Vagina (tissue), 2 donors: ENCODE measurements at places on chromosomes 5 and 9.

DNA sequence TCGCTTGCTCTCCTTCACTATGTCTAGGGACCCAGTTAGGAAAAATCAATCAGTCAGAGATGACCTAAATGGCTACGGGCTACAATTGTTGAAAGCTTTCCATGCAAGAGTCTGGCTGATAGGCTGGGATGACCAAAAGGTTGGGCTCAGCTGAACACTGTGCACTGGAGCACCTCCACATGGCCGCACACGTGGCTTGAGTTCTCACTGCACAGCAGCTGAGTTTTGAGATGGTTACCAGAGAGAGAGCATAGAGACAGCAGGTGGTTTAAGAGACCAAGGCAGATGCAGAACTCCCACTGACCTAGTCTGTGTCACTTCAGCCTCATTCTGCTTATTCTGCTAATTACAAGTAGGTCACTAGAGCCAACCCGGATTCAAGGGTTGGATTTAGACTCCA lies 2354.8 kb upstream of the C9orf72 start:
- H3K4me1 ChIP-seq: no peaks in the 10 kb centered on the region
- H3K27me3 ChIP-seq: no peaks in the 10 kb centered on the region
- DNase-seq: no peak
- no peak overlapping the region for H3K27ac ChIP-seq
- H3K36me3 ChIP-seq: no peaks in the 10 kb centered on the region

GRCh38 chr9:3708751-3709150 lies 182.9 kb upstream of the RFX3 start:
- no peak for DNase-seq
- H3K27me3 ChIP-seq: no peaks in the 10 kb centered on the region

DNA sequence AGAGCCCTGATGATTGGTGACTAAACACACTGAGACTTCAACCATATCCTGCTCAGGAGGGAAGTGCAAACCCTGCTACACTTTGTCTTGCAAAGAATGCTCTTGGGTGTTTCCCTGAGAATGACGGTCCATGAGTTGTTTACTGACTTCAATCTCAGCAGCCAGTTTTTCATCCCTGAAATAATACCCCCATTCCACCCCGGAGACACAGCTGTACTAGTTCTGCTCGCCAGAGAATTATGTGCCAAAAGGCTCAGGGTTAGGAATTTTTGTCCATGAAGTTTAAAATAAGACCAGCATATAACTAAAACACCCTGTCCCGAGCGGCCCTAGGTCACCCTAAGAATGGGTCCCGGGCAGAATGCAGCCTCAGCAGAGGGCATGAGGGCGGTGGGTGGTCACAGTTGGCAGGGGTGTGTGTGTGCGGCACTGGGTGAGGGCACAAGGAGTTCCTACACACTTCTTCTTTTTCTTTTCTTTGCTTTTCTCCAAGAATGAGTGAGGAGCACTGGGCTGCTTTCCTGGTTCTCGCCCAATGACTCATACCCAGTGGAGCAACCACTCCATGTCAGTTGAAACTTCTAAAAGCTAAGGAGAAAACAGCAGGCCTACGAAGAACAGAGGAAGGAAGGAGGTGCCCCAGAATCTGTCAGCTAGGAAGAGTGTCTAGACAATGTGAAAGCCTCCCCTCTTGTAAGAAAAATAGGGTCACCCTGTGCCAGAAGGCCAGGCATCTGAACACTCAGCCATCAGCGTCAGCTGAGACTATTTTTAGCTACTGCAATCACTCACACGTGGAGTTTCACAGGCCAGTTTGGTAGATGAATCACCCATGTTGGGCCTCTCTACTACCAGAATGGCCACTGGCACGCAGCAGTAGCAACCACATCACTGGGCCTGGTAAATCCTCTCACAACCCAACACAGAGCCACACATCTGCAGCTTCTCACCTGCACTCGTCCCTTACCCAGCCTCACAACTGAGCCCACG lies 105.9 kb downstream of the DPYSL3 start:
- DNase-seq: peak; percentile 96
- peaks cover 26% of the 10 kb centered on the region for H3K36me3 ChIP-seq
- H3K27me3 ChIP-seq: no peaks in the 10 kb centered on the region
- H3K4me1 ChIP-seq: peaks cover 25% of the 10 kb centered on the region
- no peak overlapping the region for H3K4me3 ChIP-seq

DNA sequence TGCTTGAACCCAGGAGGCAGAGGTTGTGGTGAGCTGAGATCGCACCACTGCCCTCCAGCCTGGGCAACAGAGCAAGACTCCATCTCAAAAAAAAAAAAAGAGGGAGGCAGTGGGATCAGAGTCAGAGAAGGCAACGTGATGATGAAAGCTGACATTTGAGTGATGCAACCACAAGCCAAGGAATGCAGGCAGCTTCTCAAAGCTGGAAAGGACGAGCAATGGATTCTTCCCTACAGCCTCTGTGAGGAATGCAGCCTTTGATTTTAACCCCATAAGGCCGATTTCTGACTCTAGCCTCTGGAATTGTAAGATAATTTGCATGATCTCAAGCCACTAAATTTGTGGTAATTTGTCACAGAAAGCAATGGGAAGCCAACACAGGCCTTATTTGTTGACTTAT lies 9.8 kb downstream of the TGFBI start:
- DNase-seq: no peak
- H3K27ac ChIP-seq: no peak overlapping the region
- no peak overlapping the region for H3K4me3 ChIP-seq
- no peaks in the 10 kb centered on the region for H3K27me3 ChIP-seq
- no peaks in the 10 kb centered on the region for H3K36me3 ChIP-seq
- H3K4me1 ChIP-seq: peaks cover 21% of the 10 kb centered on the region
